ENCODE measurements at places on chromosomes 4 and X. TPM values are rescaled to one million over a fixed set of nuclear protein-coding genes. Genes with fewer than 3 reads are reported as not detected.

DNA sequence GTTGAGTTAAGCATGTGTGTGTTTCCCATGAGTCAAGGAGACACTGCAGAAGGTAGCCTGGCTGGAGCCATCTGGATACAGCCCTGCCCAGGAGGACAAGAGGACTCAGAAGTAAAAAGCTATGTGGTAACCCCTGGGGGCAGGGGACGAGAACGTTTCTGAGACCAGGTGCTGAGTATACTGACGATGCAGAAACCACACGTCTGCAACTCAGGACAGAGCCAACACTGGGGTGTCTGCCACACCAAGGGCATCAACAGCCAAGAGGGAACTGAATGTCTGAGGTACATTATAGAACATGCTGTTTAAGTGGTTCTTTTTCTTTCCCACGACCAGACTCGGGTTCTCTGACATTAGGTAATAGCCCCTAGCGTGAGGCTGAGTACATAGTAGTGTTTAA is 94.1 kb upstream of the GPR34 start:
- DNase-seq: no peak

GRCh38 chrX:95040104-95040503 is 1366.1 kb downstream of the FAM133A start:
- DNase-seq: no peak

Gene STOX2
- 10.6 TPM for total RNA-seq

GRCh38 chr4:182530451-182530850 is 287.2 kb downstream of the TENM3 start:
- DNase-seq: no peak

DNA sequence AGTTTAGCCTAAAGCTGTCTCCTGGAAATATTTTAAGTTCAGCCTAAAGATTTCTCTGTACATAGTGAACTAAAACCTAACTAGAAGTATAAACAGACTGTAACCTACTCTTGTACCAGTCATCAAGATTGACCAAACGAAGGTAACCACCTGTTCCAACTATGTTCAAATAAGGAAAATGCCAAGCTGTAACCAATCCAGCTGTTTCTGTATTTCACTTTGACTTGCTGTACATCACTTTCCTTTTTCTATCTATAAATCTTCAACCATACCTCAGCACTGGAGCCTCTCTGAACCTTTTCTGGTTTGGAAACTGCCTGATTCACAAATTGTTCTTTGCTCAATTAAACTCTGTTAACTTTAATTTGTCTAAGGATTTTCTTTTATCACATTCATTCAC is 3.1 kb upstream of the CYSLTR1 start:
- DNase-seq: no peak

DNA sequence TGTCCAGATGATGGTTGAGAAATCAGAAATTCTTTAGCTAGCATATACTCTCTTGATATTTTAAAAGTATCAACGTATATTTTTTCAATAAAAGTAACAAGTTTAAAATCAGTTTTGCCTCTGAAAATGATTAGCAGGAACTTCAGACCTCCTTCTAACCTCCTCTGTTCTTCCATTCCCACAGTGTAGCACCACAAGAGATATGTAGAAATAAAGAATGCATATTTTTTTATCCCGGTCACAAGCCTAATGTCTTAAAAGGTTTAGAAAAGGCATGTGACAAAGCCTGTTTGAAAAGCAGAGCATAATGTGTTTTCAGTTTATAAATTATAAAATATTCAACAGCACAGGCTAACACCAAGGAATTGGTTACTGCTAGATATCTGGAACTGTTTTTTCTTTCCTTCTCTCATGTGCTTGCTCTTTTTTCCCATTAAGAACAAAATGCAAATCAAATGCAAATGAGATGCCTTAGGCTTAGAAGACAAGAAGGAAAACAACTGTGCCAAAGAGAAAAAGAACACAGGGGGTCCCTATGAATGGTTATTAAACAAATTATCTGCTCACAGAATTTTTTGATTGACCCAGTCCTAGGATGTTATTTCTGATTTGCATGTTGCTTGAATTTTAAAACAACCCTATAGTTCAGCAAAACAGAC is 351.7 kb upstream of the FAM241A start:
- DNase-seq: no peak

DNA sequence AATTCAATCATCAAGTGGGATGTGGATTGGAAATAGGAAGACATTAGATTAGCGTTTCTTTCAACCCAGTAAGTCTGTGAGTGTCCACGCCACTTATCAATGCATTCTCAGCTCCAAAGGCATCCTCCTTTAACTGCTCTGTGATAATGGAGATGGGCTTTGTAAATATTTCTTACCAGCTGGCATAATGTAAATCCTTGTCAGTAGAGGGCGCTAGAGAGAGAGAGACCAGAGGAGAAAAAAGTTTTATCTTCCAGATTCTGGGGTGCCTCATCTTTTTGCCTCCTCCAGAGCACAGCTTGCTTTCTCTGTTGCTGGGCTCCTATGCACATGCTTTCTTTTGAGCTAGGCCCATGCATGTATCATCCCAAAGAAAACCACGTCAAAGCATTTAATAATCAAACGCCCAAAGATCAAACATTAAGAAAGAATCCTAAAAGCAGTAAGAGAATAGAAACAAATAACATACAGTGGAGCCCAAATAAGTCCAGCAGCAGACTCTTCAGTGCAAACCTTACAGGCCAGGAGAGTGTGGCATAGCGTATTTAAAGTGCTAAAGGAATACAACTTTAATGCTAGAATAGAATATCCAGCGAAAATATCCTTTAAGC is 9.6 kb upstream of the MTMR1 start:
- DNase-seq: no peak
